ENCODE measurements at places on chromosomes 3 and 15.

DNA sequence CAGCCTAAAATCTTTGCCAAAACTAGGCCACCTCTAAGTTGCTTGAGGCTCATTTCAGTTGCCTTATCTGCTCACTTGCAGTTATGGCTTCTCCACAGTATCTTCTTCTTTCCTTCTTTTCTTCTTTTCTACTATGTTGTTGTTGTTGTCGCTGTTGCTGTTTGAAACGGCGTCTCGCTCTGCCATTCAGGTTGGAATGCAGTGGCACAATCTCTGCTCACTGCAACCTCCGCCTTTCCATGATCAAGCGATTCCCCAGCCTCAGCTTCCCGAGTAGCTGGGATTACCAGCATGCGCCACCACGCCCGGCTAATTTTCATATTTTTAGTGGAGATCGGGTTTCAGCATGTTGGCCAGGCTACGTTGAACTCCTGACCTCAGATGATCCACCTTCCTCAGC is 210.8 kb upstream of the NR2F2 start:
- DNase-seq: no peak

DNA sequence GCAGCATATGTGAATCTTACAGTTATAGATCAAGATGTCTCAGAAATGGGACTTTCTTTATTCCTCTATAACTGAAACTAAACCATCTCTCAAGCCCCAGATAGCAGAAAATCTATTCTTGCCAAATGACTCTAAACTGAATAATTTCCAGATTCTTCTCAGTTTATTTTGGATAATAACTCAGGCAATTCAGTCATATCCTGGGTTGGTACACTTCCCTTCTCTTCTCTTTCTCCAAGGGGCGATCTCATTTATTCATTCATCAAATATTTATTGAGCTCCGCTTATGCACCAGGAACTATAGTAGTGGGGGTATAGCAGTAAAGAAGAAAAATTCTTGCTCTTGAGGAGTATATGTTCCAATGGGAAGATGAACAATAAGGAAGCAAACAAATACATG is 13.5 kb upstream of the PCOLCE2 start:
- no peak for DNase-seq

- DNase-seq: no peak
Observed at GRCh38 chr3:94066506-94067500, 3.9 kb downstream of the NSUN3 start.

GRCh38 chr3:164030194-164030593 is 1048.1 kb downstream of the SI start:
- no peak for DNase-seq

GRCh38 chr3:127750226-127751031 is 71.9 kb downstream of the MGLL start:
- no peak for DNase-seq

DNA sequence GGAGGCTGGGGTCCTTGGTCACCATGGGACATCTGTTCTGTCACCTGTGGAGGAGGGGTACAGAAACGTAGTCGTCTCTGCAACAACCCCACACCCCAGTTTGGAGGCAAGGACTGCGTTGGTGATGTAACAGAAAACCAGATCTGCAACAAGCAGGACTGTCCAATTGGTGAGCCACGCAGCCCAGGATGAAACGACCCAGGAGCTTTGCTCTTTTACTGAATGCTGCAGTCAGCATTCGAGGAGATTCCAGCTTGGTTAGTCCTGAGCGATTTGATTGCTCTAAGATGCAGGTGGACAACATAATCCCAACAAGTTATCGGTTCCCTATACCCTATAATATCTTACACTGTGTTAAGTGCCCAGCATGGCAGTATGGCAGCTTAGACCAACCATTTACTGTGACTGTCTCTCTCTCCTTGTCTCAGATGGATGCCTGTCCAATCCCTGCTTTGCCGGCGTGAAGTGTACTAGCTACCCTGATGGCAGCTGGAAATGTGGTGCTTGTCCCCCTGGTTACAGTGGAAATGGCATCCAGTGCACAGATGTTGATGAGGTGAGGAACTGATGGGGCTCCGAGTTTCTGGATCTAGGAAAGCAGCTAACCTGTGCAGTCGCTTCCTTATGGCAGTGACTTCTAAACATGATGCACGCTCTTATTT is 7.8 kb downstream of the THBS1 start:
- no peak for DNase-seq

GRCh38 chr3:134652409-134652831 is 1.6 kb upstream of the KY start:
- DNase-seq: no peak

DNA sequence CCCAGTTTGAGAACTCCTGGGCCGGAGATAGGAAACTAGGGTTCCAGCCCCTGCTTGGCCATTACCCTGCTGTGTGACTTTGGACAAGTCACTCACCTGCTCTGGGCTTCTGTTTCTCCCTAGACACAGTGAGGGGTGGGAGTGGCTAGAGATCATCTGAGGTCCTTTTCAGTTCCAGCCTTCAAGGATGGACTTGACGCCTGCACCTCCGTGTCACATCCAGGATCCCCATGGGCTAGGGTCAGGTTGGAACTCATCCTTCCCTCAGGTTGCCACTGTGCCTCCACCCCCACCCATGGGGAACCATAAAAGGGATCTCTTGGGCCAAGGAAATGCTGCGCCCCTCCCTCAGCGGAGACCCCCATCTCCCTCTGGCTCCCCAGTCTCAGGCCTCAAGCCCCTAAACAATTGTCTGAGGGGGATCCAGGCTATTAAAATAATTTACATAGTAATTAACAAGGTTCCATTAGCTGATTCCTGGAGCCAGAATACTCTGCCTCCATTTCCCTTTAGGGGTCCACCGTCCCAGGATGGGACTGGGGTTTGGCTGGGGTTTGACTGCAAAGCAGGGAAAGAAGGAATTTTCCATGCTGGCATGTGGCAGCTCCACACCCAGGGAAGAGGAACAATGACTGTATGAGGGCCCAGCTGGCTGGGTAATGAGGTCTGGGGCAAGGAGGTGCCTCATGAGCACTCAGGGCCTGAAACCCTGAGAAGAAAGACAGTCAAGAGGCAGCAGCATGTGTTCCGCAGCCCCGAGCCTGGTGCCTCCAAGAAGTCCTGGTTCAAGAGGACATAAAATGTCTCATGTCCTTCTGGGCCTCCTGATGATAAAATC is 177.7 kb downstream of the SMAD6 start:
- DNase-seq: no peak

GRCh38 chr3:184382326-184383032 is 2.6 kb downstream of the CHRD start:
- no peak for DNase-seq

GRCh38 chr3:192675958-192676649 is 51.2 kb downstream of the FGF12 start:
- DNase-seq: no peak

GRCh38 chr3:39971559-39972031 is 162.2 kb downstream of the MYRIP start:
- no peak for DNase-seq

DNA sequence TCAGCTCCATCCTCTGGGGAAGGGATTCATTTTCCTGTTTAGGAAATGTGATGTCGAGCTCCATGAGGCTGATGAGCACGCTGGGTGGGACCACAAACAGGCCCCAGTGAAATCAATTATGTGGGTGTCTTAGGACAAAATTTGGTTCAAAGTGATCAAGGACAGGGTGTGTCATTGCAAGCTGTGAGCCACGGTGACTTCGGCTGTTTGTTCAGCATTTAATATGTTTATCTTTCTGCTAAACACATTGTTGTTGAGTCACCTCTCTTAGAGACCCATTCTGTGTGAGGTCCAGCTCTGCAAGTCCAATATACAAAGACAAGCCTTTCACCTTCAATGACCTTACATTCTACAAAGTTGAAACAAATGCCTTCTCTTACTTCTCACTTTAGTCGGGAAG is 41.3 kb downstream of the SSR3 start:
- no peak for DNase-seq

GRCh38 chr3:110430146-110430545 is 641.5 kb upstream of the NECTIN3 start:
- no peak for DNase-seq

GRCh38 chr3:43922374-43922773 is 231.6 kb downstream of the ABHD5 start:
- no peak for DNase-seq

DNA sequence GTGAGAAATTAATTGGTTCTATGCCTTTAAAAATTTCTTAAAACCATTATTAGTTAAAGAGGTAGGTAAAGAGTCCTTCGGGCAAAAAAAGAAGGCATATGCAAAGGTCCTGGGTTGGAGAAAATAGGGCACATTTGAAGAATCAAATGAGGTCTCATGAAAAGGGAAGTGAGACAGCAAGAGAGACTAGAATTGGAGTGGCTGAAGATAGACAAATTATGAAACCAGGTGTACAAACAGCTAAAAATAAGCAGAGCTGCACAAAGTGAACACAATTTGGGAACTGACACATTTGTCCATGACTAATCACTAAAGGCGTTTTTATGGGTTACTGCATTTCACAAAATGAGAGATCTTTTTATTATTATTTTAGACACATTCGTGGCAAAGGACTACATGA is 581.2 kb downstream of the PYDC2 start:
- no peak for DNase-seq

DNA sequence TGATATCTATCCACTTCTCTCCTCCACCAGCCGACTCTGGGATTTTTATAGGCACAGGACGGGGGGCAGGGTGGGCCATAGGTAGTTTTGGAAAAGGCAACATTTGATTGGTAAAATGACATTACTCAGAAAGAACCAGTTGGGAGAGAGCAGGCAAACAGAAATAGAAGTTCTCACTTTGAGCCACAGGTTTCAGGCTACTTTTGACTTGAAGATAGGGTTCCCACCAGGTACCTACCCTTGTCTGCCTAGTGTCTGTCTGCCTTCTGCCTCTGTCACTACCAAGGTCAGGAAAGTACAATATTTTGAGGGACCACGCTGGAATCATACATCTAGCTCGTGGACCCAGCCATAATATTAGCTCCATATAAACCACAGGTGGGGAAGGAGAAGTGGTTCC is 412.9 kb upstream of the GRM7 start:
- DNase-seq: no peak

DNA sequence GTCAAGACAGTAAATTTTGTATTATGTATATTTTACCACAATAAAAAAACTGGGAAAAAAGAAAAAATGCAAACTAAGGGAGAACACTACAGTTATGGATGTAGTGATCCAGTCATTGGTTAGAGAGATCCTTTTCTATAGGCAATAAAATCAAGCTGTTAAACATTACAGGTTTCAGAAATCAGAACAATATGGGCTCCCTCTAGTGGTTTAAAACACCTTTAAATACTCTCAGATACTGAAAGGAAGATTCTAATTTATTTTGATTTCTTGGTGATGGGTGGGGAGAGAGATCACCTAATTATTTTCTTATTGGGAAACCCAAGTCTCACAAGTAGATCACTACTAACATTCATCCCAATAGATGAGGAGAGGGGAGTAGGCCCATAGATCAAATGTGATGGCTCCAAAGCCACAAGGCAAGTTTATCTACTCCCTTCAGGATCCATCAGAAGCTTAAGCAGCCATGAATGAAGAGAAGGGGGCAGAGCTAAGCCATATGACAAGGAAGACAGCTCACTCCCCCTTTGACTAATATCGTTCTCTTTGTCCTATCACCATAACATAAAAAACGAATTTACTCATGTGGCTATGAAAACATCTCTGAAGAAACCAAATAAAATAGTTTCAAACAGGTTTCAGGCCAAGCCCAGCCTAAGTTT is 118.6 kb downstream of the ANO10 start:
- no peak for DNase-seq
